Stimulated activated CD8-positive, alpha-beta memory T cell treated with anti-CD3 and anti-CD28 coated beads, Interleukin-15, amount 100 ng/mL, for 1 hour (primary cell): ENCODE measurements at places on chromosomes 1 and 21.

GRCh38 chr1:202343652-202344349, 2.1 kb upstream of the UBE2T start:
- no peak for DNase-seq

GRCh38 chr21:37386151-37386550, 19.6 kb downstream of the DYRK1A start:
- DNase-seq, result no peak

- DNase-seq, result no peak
Observed at GRCh38 chr1:10398278-10398733, 558 bp upstream of the PGD start.

DNA sequence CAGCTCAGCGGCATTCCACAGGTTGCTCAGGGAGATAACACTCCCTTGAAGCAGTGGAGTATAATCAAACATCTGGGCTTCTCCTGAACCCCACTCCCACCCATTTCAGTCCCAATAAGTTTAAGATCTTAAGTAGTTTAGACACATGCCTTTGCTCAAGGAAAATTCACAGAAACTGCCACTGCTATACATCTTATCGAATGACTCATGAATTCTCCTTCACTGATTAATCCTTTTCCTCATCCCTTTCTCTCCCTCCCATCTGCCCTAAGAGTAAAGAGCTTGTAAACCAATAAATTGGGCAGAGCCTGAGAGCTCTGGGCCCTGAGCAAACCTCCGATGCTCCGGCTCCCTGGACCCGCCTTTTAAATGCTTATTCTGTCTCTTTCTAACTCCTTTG, 10.2 kb downstream of the VN1R5 start:
- no peak for DNase-seq

DNA sequence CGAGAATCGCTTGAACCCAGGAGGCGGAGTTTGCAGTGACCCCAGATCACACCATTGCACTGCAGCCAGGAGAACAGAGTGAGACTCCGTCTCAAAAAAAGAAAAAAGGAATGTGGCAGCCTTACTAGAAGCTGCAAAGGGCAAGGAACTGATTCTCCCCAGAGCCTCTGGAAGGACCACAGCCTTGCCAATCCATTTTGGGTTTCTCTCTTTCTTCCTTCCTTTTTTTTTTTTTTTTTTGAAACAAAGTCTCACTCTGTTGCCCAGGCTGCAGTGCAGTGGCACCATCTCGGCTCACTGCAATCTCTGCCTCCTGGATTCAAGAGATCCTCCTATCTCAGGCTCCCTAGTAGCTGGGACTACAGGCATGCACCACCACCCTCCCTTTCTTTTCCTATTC, 9.9 kb upstream of the IFNGR2 start:
- no peak for DNase-seq

- DNase-seq, result no peak
Observed at GRCh38 chr1:7385471-7386225, 385.4 kb upstream of the VAMP3 start.

GRCh38 chr1:56910441-56910985, 55.3 kb downstream of the C8B start:
- DNase-seq, result no peak
